ENCODE measurements at places on chromosomes 1 and 21.

DNA sequence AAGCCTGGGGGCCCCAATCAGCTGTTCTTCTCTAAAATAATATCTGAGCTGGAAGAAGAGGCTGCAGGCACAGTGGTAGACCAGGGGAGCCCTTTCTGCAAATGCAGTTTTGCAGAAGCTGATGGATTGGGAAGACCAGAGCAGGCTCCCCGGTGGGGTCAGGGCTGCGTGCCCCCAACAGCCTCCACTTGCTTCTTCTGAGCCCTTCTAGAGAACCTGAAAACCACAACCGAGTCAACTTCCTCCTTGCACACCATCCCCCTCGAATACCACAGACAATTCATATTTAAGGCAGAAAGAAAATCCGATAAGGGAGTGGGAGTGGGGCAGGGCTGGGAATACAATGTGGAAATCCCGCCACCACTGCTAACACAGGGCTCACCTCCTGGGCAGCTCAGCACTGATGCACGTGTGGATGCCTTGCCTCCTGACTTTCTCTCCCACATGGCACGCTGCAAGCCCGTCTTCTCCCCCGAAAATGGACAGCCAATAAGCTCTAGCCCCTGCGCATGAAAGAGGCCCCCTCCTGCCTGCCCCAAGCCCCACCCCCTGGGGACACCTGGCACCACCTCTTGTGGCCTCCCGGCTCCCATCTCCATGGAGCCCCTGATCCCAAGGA is 25.4 kb upstream of the ALDH4A1 start:
- DNase-seq = peak; percentile 21

GRCh38 chr21:33820798-33821197 is 94.8 kb downstream of the ATP5PO start:
- DNase-seq = no peak

- DNase-seq = no peak
Measured at GRCh38 chr1:226063977-226064815, 1.7 kb downstream of the H3-3A start.

DNA sequence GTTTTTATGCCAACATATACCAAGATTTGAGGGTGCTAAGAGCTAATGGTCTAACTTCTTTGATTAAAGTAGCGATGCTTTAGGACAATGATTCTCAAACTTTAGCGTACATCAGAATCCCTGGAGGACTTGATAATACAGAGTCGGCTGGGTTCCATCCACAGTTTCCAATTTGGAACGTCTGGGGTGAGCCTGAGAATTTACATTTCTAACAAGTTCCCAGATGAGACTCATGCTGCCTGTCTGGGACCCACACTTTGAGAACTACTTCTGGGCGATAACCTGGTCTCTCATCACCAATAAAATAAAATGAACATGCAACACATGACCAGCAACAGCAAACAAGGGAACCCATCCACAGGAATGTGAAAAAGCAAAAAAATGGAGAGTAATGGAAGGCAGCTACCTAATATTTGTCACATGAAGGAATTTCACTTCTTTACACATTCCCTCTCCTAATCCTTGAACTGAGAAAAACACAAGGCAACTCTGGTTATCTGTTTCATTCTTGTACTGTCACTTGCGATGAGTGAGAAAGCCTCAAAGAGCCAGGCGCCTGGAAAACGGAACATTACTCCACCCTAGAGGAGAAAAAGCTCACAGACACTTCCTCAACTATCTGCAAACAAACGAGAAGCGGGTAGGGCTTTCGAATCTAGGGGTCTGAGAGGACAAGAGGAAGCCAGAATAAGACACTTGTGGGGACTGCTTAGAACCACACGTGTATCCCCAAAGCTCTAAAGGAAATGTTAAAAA is 14.0 kb downstream of the HSF2BP start:
- DNase-seq = no peak

GRCh38 chr1:243409284-243409683 is 153.4 kb downstream of the SDCCAG8 start:
- no peak for DNase-seq

DNA sequence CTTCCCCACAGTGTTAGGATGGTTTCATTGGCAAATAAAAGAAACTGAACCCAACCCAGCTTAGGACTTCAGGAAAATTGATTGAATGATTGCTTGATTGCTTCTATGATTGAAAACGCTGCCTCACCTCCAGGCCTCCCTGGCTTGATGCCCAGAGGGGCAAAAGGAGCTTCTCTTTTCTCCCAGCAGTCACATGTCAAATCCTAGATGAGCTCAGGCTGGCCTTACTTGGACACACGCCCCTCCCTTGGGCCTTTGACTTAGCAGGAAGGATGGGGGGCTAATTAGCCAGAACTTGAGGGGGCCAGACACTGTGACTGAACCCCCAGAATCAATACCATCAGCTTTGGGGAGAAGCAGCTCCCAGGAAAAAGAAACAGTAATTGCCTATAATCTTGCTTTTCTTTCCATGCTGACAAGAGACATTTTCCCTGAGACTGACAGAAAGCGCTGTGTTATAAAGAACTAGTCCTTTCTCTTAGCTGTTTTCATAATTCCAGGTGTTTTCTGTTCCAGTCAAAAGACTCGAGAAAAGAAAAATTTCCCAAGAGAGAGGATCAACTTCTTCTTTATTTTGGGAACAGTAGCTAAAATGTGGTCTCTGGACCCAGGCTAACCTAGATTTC is 50.8 kb upstream of the ATP5PO start:
- DNase-seq = no peak

GRCh38 chr1:170776777-170777176 is 112.8 kb downstream of the PRRX1 start:
- DNase-seq = no peak

DNA sequence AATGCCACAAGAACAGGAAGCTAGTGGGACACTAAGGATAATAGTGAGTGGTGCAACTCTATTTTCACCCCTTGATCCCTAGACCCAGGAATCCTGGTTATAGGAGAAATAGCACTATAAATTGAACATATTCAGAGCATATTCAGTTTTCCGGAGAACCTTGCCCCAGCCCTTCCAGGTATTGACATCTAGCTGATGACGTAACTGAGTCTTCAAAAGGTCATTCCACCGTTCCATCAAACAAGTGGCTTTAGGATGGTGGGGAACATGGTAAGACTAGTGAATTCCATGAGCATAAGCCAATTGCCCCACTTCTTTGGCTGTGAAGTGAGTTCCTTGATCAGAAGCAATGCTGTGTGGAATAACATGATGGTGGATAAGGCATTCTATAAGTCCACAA is 2.9 kb downstream of the MROH9 start:
- no peak for DNase-seq

GRCh38 chr21:46033410-46034400 is 52.1 kb downstream of the COL6A1 start:
- no peak for DNase-seq

GRCh38 chr1:61093525-61094137 is 11.3 kb downstream of the NFIA start:
- no peak for DNase-seq

DNA sequence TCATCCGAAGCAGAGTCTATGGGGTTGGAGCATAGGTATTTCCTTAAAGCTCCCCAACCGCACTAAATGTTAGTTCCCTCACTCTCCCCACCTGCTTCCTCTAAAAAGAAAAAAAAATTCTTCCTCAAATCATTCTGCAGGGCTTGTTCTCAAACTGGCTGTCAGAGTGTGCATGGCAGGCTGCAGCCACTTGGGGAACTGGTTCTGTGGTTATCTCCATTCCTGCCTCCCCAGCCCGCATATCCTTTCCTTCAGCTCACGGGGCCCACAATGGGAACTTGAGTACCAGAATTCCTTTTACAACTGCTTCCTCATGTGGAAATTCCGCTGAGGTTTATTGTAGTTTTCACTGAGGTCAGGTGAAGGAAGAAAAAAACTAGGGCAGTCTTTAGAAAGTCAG is 159.2 kb downstream of the PIGK start:
- no peak for DNase-seq

DNA sequence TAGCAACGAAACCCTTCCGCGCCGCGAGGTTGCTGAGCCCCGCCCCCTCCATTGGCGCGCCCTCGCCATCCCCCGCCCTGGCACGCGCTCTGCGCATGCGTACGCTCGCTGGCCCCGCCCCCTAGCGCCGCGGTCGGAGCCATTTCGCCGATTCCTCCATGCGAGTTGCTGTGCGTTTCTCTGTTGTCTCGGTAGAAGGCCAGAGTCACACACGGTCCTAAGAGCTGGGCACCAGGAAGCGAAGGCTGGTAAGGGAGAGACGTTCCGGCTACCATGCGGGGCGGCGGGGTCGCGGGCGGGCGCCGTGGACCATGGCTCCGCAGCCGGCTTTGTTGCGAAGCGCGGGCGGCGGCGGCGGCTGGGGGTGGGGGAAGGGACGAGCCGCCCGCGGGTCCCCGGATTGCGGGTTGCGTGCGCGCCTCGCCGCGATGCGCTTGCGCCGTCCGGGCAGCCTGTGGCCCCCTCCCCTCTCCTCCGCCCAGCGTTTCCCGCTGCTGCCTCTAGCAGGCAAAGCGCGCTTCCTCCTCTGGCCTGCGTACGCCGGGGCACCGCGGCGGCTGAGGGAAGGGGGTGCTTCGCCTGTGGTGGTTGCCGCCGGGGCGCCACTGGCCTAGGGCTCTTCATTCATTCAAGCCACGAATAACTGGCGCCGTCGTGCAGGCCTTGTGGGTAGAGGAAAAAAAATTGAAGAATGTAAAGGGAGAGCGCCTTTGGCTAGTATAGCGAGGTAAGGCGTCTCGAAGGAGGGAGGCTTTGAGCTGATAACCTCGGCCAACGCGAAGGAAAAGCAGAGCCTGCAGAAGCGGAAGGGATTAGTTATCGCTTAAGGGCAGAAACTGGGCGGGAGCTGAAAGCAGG is at the start of gene DHX9:
TSS of gene DHX9 (plus strand) at position 139 of the 858 bp plus-strand sequence. CDS start 3,220 bp downstream, outside the sequence.
- DNase-seq = peak; percentile 95

GRCh38 chr1:3646596-3646995 is 3.3 kb downstream of the WRAP73 start:
- DNase-seq = no peak

- no peak for DNase-seq
Measured at GRCh38 chr1:193524021-193524420, 337.6 kb upstream of the B3GALT2 start.

GRCh38 chr1:111990878-111991718 is 1.6 kb upstream of the KCND3 start:
- DNase-seq = no peak

DNA sequence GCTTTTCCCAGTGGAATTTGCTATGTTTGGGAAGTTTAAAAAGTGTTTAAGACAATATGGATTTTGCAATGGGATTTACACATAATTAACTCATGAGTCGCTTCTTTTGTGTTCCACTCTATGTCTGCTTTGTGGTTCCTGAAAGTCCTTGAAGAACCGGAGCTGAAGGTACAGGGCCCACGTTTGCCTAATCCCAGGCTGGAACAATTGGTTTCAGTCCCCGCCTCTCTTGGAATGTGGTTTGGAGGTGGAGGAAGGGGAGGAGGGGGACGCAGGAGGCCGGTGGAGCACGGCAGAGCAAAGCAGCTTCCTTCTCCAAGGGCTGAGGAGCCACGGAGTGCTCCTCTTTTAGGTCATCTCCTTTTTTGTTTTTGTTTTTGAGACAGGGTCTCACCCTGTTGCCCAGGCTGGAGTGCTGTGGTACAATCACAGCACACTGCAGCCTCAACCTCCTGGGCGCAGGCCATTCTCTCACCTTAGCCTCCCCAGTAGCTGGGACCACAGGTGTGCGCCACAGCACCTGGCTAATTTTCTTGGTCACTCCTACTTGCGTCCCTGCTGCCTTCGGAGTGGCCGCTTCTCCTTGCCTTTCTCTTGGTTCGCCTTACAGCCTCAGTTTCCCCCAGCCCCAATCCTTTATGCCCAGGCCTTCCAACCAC is 129.5 kb upstream of the ERRFI1 start:
- no peak for DNase-seq

DNA sequence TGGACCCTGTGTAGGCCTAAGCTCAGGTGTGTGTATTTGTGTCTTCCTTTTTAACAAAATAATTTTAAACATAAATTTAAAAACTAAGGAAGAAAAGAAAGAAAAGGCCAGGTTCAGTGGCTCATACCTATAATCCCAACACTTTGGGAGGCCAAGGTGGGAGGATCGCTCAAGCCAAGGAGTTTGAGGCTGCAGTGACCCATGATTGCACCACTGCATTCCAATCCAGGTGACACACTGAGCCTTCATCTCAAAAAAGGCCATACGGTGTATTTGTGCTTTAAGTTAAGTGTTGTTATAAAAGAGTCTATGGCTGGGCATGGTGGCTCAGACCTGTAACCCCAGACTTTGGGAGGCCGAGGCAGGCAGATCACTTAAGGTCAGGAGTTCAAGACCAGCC is 8.3 kb downstream of the RAB3B start:
- no peak for DNase-seq

DNA sequence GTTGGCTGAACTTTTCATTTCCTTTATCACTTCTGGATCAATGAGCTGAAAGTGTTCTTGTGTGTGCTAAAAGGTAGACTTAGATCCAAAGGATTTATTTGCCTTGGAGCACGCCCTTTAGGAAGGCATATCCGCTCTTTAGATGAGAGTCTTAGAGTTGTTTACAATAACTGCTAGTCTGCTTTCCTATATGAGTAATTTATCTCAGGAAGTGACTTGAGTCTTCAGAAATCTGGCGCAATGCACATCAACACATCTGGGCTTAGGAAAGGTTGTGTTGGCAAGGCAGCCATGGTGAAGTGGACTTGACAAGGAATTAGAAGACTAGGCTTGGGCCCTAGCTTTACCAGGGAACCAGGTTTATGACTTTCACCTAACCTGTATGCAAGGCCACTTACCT is 204.1 kb upstream of the PTGFR start:
- no peak for DNase-seq

DNA sequence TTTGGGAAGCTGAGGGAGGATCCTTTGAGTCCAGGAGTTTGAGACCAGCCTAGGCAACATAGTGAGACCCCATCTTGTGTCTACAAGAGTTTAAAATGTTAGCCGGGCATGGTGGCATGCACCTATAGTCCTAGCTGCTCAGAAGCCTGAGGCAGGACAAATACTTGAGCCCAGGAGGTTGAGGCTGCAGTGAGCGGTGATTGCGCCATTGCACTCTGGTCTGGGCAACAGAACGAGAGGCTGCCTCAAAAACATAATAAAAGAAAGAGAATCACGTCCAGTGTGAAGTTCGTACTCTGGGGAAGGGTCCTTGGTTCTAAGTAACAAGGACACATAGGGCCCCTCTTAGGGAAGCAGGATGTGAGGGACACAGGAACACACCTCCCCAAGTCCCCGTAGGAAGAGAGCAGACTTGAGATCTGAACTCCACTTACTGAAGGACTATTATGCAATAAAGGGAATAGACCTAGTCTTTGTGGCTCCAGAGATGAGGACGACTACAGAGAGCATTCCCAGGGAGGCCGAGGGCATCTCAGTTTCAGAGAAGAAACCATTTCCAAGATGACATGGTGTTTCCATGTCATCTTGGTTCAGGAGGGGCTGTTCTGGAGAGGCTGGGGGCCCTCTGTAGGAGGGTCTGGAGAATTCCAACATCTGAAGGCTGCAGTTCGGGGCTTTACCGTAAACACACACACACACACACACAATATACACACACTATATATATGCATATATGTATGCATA is 10.8 kb upstream of the ENO1 start:
- DNase-seq = no peak

DNA sequence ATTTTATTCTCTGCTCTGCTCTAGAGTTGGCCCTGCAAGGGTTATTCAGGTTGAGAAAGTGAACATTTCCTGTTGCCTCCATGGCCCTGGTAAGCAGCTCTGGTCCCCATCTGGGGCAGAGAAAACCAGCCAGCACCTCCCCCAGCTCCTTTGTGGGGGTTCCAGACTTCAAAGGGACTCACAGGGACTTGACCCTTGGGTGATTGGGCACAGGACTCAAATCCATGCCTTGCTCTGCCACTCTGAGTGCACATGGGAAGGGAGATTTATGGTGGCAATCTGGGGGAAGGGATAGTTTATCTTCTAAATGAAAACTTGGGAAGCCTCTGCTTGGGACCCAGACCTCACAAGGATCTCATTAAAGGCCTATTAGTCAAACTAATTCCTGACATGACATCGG is 212.8 kb downstream of the FOXD2 start:
- no peak for DNase-seq
